ENCODE measurements at places on chromosomes 5 and 9.

DNA sequence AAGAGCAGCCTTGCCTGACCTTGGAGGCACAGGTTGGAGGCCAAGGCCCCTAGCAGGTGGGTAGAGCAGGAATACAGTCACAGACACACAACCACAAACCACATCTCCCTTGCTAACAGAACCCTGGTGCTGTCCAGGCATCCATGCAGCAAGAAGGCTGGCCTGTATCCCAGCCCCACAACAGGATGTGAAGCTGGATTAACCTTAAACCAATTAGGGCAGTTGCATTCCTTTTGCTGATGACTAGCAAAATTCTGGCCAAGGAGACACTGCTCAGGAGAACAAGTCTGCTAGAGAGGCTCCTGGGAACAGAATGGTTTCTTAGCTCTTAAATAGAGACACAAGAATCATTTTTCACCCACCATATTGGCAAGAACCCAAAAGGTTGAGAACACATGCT, 97.8 kb downstream of the C5orf15 start:
- no peak for DNase-seq

DNA sequence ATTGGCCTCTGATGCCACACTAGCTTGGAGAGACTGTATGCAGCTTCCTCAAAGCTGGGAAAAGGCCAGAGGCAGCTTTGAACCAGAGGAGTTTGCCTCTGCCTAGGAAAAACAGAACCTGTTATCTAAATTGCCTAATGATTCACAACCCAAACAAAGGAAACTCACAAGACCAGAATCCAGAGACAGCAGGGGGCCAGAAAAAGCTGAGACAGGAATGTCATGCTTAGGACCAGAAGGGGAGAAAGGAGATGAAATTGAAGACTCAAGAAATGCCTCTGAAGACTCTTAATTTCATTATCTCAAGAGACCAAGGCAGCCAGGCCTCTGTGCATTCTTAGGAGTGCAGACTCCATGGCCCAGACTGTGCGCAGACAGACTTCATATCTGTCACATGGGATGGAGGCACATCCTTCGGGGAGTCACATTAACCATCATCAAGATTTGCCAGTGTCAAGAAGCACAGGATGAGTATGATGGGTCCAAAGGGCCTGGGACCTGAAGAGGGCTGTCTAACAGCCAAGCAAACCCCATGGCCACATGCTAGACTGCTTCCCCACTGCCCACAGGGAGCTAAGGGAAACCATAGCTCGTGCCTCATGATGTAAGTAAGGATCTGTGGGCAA, 57.3 kb downstream of the ARSB start:
- no peak for DNase-seq

- DNase-seq = no peak
These were observed 32.5 kb upstream of the ERBIN start for GRCh38 chr5:65893749-65894430.

- DNase-seq = no peak
These were observed 191.6 kb downstream of the PCSK5 start for GRCh38 chr9:76082057-76082456.

DNA sequence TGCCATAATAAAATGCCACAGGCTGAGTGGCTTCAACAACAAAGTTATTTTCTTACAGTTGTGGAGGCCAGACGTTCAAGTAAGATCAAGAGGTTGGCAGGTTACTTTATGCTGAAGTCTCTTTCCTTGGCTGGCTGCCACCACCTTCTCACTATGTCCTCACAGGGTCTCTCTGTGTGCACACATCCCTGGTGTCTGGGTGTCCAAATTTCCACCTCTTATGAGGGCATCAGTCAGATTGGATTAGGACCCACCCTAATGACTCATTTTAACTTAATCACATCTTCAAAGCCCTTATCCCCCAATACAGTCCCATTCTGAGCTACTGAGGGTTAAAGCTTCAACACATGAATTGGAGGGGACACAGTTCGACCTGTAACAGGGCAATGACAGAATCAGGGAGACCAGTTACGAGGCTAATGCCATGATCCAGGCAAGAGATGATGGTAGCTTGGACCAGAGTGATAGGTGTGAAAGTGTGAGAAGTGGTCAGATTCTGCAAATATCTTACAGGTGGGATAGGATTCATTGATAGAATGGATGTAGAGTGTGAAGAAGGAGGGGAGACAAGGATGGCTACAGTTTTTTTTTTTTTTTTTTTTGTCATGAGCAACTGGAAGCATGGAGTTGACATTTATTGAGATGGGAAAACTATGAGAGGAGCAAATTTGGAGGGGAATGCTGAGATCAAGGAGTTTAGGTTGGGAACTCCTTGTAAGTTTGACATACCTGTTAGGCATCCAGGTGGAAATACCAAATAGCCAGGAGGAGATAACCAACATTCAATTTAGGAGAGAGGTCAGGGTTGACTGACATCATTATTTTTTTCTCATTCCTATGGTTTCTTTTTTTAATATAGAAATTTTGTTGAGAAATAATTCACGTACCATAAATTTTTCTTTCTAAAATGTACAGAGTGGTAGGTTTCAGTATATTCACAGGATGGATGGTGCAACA, 39.6 kb upstream of the FGF1 start:
- DNase-seq = no peak

DNA sequence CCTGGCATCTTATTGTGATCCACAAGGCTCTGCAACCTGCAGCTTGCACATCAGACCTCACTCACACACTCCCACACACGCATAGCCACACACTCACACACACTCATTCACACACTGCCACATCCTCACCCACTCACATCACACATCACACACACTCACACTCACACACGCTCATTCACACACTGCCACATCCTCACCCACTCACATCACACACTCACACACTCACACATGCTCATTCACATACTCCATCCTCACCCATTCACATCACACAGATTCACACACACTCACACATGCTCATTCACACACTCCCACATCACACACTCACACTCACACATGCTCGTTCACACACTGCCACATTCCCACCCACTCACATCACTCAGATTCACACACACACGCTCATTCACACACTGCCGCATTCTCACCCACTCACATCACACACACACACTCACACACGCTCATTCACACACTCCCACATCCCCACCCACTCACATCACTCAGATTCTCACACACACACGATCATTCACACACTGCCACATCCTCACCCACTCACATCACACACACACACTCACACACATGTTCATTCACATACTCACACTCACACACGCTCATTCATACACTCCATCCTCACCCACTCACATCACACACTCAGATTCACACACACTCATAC, 47.1 kb upstream of the RXRA start:
- no peak for DNase-seq

GRCh38 chr5:126004636-126005035, 418.6 kb upstream of the GRAMD2B start:
- DNase-seq = no peak

DNA sequence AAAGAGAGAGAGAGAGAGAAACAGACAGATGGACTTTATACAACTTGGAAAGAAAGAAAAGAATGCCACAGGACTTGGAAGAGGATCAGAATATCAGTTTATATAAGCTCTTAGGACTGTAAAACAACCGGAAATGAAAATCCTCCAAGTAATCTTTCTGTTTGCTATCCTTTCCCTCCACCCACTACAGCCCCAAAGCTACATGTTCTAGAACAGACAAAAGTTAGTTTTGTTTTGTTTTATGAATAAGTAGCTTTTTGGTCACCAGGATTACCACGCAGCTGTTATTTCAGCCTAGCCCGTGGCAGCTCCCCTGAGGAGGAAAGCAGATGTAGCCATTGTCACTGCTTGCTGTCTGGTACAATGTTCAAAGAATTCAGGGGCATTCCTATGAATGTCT, 66.6 kb downstream of the SH3TC2 start:
- DNase-seq = no peak

DNA sequence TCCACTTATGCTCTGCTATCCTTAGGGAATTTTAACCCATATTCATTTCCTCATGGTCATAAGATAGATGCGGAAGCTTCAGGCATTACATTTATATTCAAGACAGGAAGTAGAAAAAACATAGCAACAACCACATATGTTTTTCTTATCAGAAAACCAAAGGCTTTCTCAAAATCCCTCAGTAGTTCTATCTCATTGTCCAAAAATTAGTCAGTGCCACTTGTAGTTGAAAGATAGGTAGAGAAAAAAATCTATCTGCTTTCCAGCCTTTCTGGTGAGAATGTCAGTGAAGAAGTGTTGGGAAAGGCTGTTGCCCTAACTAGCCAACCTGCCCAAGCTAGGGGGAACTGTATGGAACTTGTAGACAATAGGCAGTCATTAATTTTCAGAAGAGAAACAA, 23.5 kb upstream of the MOCS2 start:
- no peak for DNase-seq

- no peak for DNase-seq
These were observed 50.9 kb upstream of the STARD4 start for GRCh38 chr5:111563031-111563822.

DNA sequence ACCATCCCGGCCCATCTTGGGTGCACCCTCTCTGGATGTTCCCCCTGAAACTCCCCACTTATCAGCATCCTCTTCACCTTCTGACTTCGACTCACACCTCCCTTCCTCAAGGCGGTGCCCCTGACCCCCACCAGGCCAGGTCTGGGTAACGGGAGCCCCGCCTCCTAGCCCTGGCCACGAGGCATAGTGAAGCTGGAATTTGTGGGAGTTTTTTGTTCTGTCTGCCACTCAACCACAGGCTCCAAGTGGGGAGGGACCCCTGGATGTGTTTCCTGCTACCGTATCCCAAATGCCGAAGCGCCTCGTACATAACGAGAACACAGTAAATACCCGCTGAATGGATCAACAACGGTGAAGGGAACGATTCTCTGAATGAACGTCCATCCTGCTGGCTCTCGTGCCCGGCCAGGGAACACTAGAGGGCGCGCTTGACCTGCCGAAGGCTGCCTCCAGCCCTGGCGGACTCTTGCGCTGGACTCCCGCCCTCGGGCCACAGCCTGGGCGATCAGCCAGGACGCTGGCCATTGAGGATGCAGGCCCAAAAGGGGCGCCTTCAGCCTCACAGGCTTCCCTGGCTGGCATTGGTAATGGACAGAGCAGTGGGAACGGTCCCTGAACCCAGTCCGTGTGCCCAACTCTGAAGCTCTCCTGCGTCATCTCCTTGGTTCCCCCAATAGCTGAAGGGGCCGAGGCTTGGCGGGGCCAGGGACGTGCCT, 47.3 kb upstream of the PHYKPL start:
- peak; percentile 60 for DNase-seq

DNA sequence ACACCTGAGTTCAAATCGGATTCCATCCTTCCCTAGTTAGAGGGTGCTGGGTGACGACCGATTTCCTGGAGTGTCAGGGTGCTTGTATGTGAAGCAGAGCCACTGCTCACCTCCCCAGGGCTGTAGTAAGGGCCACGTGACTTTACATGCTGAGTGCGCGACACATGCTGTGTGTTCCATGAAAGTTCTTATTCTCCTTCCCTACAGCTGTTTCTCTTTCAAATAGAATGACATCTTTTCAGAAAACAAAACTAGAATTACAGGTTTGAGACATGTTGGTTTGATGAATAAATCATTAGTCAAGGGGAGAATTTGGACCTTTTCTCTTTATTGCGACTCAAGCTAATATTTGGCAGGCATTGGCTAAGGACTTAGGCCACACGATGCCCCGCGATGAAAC, 113.1 kb downstream of the JMY start:
- no peak for DNase-seq

GRCh38 chr5:58775701-58776262, 192.9 kb downstream of the RAB3C start:
- DNase-seq = no peak

DNA sequence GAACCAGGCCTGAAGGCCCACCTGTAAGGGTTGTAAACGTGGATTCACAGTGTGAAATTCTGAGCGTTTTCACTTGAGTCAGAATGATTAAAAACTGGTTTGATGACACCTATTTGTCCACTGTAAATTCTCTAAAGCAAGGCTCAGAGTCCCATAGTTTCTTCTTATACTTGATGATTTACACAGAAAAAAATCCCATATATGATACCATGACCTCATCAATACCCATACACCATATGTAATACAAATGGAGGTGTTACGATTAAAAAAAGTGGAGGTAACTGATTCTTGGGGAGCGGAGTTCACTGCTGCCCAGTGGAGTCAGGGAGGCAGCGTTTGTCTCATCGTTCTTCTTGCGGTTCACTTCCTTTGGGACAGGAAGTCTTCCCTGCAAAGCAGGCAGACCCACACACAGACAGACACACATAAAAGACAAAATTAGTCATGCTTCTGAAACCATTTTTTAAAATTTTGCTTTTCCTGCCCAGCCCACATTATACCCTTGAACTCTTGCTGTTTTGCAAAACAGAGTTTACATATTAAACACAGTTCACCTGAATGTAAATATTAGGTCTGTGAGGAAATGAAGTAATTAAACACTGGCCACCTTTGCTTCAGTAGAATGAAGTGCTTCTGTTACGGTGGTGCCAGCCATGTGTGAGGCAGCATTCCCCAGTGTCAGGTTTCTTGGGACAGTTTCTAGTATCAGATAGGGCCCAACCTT, 26.2 kb downstream of the NREP start:
- DNase-seq = no peak

DNA sequence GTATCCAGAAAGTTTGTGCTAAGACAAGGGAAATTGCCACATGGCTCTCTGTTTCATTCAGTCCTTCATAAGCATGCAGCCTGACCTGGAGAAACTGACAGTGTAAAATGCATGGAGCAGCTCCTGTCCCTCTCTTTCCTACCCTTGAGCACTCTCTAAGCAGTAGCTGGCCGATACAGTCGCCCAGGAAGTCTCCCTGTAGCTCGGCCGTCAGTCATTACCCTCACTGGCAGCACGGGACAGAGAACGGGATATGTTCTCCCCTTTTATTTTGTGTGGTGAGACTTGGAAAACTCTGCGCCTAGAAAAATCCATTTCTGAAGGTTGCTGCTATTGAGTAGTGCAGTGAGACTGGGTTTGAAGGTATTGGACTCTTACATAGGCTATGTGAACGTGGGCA, 56.8 kb upstream of the KCNMB1 start:
- no peak for DNase-seq

DNA sequence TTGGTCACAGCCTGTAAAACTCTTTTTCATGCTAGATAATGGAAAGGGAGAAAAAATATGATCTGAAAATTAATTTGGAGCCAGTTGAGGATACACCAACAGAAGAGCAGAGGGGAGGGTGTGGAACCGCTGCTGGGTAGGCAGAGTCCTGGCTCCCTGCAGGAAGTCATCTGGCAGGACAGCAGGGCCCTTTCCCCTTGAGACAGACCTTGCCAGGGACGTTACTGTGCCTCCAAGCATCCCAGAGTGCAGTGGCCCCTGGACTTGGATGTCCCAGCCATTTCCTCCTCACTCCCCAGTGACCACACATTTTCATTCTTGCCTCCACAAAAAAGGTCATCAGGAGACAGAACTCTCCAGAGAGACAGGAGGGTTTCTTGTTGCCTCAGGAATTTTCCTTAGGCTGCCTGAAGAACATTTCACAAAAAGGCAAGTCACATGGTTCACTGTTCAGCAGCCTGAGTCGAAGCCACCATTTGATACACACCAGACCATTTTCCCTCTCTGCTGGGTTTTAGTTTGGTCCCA, 5.9 kb downstream of the TRPM3 start:
- DNase-seq = no peak

- DNase-seq = no peak
These were observed 415.8 kb downstream of the SPATA31D1 start for GRCh38 chr9:82404196-82404870.

- DNase-seq = no peak
These were observed 53.0 kb downstream of the TSSK1B start for GRCh38 chr5:113381791-113382190.

GRCh38 chr9:86829496-86830046, 117.7 kb downstream of the GAS1 start:
- no peak for DNase-seq
